ENCODE measurements at places on chromosomes 2 and 18.

GRCh38 chr2:173249661-173250641 lies 104.7 kb upstream of the CDCA7 start:
- no peak for DNase-seq

DNA sequence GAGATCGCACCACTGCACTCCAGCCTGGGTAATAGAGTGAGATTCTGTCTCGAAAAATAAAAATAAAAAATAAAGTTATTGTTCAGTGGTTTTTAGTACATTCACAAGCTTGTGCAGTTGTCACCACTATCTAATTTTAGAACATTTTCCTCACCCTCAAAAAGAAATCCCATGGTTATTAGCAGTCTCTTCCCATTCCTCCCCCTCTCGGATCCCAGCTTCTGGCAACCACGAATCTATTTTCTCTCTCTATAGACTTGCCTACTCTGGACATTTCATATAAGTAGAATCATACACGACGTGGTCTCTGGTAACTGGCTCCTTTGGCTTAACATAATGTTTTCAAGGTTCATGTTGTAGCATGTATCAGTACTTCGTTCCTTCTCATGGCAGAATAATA lies 38.6 kb downstream of the CABLES1 start:
- DNase-seq: no peak

DNA sequence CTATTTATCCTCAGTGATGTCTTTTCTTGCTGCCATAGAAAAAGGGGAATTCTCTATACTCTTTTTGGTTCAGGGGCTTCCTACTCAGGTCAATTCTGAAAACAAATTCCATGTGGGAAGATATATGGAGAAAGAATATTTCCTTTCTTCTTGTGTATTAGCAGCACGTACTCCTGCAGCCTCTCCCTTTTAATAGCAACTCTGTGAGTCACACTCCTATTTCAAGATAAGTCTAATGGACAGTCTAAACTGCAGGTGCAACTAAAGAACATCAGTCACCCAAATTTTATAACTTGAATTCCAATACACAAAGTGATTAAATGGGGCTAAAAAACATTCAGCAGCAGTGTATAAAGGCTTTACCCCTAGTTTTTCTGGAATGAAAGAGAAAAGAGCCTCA lies 942.2 kb downstream of the CNTNAP5 start:
- DNase-seq: no peak

DNA sequence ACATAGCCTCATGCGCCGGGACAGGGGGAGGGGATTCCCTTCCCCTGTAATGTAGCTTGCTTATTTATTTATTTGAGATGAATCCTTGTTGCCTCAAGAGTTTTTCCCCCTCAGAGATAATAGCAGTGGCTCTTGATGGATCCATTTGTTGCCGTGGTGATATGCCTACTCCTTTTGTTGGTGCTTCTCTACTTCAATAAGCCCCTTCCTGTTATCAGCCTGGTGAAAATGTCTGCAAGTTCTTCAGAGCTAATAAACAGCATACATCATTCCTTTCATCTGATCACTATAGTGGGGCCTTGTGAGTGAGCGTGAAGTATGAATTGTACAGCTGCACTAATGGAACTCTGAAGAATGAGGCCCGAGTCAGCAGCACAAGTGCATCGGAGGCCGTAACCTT lies 19.4 kb downstream of the FZD5 start:
- no peak for DNase-seq

DNA sequence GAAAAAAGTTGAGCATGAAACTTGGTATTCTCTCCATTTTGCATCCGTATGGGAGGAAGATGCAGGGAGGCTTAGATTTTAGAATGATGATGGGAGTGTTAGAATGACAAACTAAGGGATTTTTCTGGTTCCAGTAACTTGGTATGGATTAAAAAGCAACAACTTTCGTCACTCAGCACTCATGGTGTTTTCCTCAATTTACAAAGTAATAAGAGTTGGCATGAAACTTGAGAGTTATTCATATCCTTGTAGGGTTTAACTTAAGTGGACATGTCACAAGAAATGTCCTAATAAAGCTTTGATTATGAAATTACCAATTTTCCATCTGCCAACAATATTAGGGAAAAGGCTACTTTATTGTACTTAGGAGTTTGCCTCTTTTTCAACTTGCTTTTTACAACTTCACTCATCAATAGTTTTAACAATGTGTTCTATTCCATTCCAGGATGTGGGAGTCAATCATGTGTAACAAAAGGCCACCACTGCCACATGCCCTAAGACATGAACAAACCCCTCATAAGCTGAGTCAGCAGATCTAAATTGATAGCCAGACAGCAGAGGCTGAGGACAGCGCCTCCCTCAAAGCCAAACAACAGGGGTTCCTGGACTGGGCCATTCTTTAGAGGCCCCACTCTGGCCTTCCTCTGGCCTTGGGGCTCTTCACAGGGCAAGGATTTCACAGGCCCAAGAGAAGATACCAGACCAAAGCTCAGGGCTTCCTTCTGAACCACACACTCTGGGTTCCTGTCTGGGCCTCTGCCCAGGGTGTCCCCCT lies 265.8 kb downstream of the TNS1 start:
- DNase-seq: no peak

Data from stimulated activated CD4-positive, alpha-beta T cell treated with anti-CD3 and anti-CD28 coated beads, Interleukin-15, amount 100 ng/mL, for 1 hour (primary cell).